Kidney epithelial cell (primary cell): ENCODE measurements at places on chromosomes 16 and 17. TPM values are rescaled to one million over a fixed set of nuclear protein-coding genes. Genes with fewer than 3 reads are reported as not detected.

KRTAP4-6 gene
- total RNA-seq, result not detected in 2 replicates

GRCh38 chr17:35088881-35089585 lies 25.5 kb upstream of the RFFL start:
- DNase-seq, result no peak

GRCh38 chr17:79657861-79658810 lies 47.3 kb upstream of the RBFOX3 start:
- DNase-seq, result no peak

DNA sequence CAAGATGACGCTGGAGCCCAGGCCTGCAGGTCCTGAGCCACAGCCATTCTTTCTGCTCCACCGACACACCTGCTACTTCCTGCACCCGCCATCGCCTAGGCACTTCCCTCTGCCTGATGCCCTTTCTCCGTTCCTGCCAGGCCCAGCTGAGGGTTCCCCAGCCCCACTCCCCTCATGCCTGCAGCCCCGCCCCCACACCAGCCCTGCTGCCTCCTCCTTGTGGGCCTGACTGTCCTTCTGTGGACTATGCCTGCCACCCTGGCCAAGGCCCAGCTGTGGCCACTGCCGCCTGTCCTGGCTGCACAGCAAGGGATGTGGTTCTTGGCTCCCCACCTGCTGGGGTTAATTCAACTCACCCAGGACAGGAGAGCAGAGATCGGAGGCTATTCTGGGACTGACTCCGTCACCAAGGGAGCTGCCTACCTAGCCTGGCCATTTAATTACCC lies 7.5 kb downstream of the NATD1 start:
- DNase-seq, result no peak

GRCh38 chr16:53773881-53774280 lies 69.9 kb downstream of the FTO start:
- no peak for DNase-seq

GRCh38 chr16:7532534-7532933 lies 199.9 kb downstream of the RBFOX1 start:
- DNase-seq, result no peak
